Cerebellar nuclear complex (tissue), 1 donor: ENCODE measurements at places on chromosomes 13 and 19.

DNA sequence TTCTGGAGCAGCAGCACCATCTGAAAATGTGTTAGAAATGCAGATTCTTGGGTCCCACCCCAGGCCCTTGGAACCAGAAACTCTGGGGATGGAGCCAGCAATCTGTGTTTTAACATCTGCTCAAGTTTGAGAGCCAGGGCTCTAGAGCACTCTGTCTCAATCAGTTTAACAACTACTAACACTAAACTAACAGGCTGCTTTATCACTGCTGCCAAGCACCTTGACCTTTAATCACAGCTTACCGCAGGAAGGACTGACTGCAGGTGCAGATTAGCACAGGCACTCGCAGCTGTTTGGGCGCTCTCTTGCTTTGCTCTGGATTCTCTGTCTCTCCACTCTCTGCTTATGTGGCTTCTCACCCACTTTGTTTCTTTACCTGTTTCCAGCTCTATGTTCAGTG, 163.5 kb downstream of the MTUS2 start:
- no peak for DNase-seq

DNA sequence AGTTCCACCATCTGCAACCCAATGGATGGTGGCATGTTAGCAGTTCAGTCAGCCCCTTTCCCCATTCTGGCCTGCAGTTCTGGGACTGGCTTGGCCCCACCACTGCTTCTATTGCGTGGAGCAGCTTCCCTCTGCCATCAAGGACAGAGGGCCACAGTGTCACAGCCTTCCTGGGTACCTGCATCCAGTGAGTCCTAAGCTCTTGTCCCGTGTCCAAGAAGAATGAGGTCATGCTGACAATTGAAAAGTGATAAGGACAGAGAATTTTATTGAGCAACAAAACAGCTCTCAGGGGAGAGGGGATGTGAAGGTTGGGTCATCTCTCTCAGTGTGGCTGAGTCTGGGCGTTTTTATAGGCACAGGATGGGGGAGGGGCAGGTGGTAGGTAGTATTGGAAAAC, 33.5 kb upstream of the SIN3B start:
- DNase-seq = no peak

DNA sequence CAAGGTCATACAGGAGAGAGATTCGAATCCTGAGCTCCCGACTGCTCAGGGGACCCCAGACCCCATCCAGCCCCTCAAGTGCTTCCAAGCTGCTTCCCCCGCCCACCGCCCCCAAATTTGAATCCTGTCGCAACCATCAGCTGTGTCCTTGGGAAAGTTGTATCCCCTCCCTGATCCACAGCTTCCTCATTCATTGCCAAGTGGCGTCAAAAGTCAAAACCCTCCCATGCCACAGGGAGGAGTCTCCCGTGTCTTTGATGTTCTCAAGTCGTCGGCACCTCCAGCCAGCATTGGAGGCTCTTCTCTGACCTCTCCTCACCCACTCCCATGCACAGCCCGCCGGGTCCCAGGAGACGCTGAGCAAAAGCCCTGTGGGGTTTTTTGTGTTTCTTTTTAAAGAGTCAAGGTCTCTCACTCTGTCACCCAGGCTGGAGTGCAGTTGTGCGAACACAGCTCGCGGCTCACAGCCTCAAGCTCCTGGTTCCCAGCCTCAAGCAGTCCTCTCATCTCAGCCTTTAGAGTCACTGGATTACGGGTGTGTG, 2.8 kb upstream of the IFI30 start:
- no peak for DNase-seq

GRCh38 chr13:113485545-113485944, 5.0 kb downstream of the DCUN1D2 start:
- DNase-seq = no peak

- DNase-seq = no peak
These were observed 219.1 kb downstream of the IRS2 start for GRCh38 chr13:109567315-109567714.

DNA sequence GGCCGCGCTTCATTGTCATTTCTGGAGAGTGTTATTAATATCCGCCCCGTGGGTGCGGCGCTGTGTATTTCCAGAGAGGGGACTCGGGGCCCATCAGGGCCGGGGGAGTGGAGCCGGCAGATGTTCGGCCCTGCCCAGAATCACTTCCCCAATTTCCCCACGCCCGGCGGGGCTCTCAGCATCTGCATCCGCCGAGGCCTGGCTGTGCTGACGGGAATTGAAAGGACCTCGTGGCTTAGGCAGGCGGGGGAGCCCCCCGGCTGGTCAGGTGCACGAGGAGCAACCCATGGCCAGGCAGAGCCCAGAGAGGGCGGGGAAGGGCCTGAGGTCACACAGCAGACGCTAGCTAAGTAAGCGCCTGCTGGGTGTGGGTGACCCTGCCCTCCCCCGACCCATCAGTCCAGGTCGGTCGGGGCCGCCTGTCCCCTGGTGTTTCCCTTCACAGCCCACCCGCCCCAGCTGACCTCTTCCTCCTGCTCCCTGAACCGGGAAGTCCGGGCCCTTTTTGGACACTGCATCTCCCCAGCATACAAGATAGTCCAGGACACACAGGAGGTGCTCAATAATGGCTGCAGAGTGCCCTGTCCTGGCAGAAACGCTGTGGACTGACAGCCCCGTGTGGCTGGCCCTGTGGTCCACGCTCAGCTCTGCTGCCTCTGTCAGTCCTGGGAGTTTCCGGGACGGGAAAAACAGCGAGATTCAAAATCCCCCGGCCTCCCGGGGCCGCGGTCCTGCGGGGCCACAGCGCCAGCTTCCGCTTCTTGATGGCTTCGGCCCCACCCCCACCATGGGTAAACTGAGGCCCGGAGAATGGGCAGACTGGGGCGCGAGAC, 22.1 kb downstream of the ARID3A start:
- no peak for DNase-seq

DNA sequence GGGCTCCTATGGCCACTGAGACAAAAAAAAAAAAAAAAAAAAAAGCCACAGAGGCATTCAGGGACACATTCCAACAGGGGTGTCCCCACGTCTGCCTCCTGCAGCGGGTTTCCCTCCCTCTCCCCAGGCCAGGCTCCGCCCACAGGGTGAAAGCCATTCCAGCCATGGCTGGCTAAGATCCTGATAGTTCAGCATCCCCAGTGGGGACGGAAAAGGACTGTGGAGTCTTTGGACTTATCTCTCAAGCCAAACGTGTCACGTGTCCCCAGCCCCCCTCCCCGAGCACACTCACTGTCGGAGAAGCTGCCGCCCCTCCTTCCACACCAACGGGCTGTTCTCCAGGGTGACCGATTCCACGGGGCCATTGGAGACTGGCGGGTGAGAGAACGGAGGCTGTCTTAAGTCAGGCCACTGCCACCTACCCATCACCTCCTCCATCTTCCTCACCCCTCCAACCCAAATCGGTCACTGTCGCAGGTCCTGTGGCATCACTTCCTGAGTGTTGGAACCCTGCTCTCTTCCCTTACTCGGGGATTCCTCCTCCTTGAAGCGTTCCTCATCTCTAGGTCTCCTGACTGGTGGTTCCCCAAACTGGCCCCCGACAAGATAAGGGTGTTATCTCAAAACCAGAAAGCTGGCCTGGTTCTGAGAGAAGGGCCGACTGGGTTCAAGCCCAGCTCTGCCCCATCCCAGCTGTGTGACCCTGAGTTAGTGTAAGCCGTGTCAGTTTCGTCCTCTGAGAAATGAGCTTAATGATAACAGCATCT, 9.1 kb upstream of the FKRP start:
- DNase-seq = no peak

- DNase-seq = no peak
These were observed 328.2 kb downstream of the DIAPH3 start for GRCh38 chr13:59835569-59835968.

DNA sequence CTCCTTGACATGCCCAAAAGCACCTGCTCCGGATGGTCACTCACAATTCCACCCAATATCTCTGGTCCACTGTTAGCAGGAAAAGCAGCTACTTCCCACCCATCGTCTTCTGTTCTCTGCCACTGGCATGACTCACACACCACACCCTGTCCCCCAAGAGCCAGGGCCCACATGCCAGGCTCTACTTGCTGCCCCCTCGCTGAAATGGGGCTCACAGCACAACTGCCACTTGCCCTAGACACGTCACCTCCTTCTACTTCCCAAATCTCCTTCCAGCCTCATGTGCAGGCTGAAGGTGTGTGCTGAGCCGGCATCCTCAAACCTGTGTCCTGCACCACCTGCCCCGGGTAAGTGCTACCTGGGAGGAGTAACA, 65.0 kb downstream of the TBC1D4 start:
- DNase-seq = no peak

DNA sequence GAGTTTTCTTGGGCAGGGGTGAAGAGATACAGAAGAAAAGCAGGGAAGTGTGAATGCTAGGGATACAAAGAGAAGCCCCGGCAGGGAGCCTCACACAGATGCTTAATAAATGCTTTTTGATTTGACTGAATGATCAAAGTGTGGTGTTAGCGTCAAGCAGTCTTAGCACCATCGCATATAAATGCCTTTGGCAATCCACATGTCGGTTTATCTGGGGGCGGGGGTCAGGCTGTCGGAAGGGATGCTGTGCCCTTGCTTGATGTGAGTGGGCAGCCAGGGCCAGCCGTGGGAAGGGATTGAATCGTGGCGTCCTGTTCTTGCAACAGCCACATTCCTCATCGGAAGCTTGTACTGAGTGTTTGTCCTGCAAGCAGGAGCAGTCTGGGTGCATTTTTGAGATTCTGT, 173.1 kb downstream of the LACC1 start:
- DNase-seq = no peak

- DNase-seq = no peak
These were observed 11.0 kb downstream of the RANBP3 start for GRCh38 chr19:5966941-5967340.

DNA sequence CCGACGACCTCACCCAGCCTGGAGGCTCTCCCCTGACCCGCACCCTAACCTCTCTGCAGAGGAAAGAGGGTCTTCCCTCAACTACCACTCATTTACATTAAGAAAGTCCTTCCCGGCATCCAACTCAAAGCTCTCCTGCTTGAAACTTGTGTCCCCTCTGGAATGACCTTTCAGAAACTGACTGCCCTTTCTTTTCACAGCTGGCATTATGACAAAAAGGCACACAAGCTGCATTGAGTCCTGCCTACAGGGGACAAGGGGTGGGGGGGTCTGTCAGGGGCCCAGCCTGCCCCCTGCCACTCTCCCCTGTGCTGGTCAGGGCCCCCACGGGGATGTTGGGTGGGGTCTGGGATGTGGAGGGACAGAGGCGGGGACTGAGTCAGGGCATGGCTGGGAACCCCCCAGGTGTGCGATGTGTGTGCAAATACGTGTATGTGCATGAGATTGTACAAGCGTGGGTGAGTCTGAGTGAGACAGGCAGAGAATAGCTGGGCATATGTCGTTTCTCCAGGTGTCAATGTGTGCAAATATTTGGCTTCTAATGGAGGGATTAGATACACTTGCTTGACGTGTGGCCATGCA, 2.0 kb downstream of the COL5A3 start:
- no peak for DNase-seq

GRCh38 chr19:51779703-51780102, 15.3 kb upstream of the FPR3 start:
- DNase-seq = no peak
